ENCODE measurements at places on chromosomes 7 and 10.

DNA sequence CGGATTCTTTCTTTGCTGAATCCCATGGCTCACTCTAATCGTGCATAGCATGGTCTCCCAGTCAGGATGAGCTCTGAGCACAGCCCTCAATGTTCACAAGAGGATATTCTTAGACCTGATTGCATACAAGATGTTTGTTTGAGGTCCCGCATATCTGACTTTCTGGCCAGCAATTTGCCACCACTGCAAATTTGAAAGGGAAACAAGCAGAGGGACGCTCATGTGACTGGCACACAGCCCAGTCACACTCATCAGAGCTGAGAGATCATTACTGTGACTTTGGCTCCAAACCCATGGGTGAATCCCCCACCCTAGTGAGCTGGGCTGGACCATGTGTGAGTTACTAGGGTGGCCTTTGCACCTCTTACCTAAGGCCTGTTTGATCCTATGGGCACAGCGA, 9.9 kb downstream of the TAS2R41 start:
- no peak for DNase-seq

DNA sequence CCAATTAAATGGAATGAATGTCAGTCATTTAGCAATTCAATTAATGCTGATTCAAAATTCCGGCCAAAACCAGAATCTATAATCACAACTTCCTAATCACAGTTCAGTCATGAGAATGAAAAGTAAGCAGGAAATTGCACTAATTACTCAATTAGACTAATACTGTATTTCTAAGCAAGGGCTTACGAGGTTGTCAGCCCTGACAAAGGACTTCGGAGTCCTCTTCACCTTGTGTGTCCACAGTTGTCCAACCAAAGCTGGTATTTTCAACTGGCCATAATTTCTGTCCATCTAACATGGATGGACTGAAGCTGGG, 17.4 kb downstream of the CPA1 start:
- no peak for DNase-seq

GRCh38 chr7:153935095-153935494, 117.1 kb upstream of the DPP6 start:
- DNase-seq = no peak

- DNase-seq = peak; percentile 52
These were observed 553 bp downstream of the VDAC2 start for GRCh38 chr10:75211007-75211691.

DNA sequence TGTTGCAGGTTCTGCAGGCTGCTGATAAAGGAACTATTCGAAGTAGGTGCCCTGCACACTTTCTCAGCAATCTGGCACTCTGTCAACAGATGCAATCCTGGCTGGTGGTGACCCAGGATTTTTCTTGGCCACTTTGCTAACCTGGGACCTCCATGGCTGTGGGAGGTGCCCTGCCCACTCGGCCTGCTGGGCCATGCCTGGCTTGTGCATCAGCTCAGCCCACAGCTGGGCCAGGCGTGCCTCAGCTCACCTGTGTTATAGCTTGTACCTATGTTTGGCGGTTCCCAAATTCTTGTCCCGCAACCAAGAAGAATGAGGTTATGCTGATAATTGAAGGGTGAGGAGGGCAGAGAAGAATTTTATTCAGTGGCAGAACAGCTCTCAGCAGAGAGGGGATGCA, 141.7 kb downstream of the NPY start:
- DNase-seq = no peak

DNA sequence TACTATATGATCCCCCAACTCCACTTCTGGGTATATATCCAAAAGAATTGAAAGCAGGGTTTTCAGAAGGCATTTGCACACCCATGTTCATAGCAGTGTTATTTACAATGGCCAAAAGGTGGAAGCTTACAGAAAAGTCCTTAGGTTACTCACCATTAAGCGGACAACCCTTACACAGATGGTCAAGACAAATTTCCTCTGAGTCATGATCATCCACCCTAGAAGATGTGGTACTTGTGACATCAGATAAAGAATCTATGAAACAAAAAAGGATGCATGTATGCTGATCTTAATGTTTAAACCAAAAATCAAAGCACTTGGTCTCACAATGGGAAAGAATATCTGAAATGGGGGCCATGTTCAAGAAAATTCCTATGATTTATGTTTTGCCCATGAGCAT, 31.1 kb downstream of the ZC3HAV1 start:
- DNase-seq = no peak

DNA sequence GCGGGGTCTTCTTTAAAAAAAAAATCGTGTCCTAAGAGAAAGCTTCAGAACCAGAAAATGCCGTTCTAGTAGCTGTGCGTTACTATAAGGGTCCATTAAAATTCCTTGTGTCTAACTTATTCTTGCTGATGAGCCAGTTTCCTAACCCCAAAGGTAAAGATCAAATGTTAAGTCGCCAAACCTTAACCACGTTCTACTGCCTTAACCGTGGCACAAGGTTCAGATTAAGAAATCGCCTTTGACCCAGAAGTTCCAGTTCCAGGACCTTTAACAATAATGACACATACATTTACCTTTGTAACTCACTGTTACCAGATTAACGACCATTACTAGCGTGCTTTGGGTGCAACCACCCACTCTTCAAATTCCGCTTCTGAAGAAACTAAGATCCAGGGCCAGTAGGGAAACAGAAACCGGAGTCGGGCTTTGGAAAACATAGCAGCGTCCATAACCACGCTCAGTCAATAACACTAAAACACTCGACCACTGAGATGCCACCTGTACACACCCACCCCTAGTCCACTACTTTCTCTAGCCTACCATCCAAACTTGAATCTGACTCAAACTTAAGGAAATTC, 620 bp downstream of the BET1 start:
- DNase-seq = no peak

DNA sequence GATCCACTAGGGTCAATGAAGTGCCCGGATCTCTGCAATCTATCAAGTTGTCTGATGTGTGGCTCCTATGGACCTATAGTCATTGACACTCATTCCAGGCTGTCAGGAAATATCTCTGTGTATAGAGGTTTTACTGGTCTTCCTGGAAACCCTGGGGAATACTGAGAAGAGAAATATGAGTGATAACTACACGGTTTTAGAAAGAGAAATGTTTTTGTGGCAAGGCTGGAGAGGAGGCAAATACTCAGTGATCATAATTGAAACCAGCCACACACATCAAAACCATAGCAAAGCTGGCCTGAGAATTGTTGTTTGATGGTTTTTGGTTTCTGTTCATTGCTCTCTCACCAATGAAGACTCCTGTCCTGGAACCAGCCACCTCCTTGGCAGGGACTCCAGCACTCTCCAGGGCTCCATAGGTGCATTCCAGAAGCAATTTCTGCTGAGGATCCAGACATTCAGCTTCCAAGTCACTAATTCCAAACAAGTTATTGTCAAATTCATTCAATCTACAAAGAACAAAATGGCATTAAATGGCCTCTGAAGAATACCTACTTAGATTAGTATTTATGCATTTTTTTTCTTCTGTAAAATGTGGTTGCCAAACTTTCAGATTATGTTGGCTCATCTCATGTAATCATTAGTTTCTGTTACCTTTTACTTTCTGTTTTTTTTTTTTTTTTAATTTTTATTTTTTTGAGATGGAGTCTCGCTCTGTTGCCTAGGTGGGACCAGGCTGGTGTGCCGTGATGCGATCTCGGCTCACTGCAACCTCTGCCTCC, 108.6 kb upstream of the ABI1 start:
- no peak for DNase-seq

DNA sequence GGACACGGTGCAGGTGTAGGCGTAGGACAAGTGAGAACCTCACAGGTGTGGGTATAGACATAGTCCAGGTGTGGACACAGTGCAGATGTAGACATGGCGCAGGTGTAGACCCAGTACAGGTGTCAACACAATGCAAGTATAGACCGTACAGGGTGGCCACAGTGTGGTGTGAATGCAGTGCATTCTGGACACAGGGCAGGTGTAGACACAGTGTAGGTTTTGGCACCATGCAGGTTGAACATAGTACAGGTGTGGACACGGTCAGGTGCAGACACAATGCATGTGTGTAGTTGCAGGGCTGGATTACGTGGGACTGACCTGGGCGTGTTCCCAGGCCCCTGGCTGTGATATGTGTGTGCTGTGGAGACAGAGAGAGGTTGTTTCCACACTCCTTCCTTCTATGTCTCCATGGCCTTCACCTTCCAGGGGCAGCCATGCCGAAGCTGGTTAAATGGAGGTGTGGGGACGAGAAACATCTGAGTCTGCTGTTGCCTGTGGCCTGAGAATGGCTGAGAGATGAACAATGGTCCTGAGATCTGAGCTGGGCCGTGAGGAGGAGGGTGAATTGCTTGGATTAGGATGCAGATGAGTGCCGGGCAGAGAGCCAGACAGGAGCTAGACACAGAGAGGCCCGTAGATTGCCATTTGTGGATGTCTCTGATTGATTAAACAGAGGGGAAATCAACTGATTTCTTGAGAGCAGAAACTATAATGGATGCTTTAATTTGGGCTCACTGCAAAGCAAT, 343.9 kb upstream of the SHH start:
- no peak for DNase-seq

GRCh38 chr7:157903710-157904109, 566.9 kb downstream of the DNAJB6 start:
- DNase-seq = no peak

GRCh38 chr7:9264395-9264794, 831.0 kb downstream of the NXPH1 start:
- DNase-seq = no peak

- no peak for DNase-seq
These were observed 992 bp upstream of the RBM20 start for GRCh38 chr10:110643035-110643652.
